Gastrocnemius medialis (tissue), 4 donors: ENCODE measurements at places on chromosomes 4 and X.

DNA sequence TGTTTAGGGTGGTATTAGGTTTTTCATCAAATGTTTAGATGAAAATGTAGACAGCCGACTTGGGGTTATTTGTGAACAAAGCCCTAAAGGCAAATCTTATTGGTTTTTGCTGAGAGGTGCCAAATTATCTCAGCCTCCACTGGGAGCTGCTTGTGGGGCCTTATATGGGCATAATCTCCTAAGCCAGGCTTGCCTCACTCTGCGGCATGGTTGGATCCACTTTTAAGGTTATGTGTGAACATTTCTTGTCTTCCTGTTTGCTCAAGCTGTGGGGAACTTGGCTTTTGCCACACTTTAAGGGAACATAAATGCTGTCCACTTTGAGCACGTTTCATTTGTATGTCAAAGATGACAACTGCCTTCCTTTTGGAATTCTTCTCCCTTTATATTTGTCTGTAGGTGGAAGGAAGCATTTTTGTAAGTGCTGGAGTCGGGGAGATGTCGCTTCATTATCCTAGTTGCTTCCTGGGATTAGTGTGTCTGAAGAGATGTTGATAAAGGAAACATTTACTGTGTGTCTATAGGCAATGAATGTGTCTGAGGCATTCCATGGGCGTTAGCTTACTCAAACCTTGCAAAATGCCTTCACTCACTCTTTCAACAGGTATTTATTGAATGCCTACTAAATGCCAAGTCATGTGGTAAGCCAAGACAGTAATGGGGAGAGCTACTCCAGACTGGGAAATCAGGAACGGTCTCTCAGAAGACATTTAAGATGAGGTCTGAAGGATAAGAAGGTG is 78.3 kb downstream of the SLC9A6 start:
- H3K4me3 ChIP-seq, result no peak overlapping the region
- no peaks in the 10 kb centered on the region for H3K36me3 ChIP-seq
- peak overlapping the region; percentile 34 for H3K27ac ChIP-seq
- no peaks in the 10 kb centered on the region for H3K4me1 ChIP-seq

DNA sequence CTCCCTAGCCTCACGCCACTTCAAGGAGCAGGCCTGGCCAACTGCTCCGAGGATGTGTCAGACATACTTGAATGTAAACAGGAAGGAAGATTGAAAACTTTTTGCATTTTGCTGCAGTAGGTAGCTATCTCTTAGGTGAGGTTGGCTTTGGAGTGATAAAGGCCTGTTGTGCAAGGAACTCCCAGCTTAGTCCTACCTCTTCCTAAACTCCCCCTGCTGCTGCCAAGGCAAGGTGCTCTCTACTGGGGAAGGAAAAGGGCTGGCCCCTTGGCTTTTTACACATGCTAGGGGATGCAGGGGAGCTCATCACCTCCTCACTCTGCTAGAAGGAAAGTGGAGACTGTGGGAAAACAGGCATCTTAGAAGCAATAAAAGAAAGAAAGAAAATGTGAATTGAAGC is 10.7 kb upstream of the BRS3 start:
- H3K36me3 ChIP-seq, result no peaks in the 10 kb centered on the region
- no peaks in the 10 kb centered on the region for H3K27me3 ChIP-seq
- H3K27ac ChIP-seq, result no peak overlapping the region
- no peaks in the 10 kb centered on the region for H3K4me1 ChIP-seq

DNA sequence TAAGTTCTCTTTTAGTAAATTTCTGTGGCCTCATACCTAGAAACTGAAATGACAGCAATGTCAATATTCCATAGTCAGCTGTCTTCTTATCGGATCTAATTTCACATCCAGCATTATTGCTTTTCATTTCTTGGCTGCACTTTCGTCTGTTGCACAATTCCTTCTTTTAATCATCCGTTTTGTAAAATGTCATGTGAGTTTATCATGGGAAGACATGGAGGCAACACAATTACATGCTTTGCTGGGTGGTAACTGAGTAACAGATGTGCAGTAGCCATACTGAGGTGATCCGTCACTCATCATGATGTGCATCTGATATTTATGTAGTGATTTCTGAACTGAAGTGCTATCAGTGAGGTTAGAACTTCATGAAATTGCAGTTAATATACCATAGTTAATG is 68.3 kb upstream of the SLC7A11 start:
- no peak for DNase-seq
- H3K27ac ChIP-seq, result no peak overlapping the region
- H3K36me3 ChIP-seq, result no peaks in the 10 kb centered on the region
- no peaks in the 10 kb centered on the region for H3K27me3 ChIP-seq
- no peak overlapping the region for H3K4me3 ChIP-seq

GRCh38 chr4:5462896-5463295 is 245.5 kb downstream of the EVC2 start:
- no peaks in the 10 kb centered on the region for H3K27me3 ChIP-seq
- no peak overlapping the region for H3K27ac ChIP-seq
- H3K36me3 ChIP-seq, result no peaks in the 10 kb centered on the region
- no peak overlapping the region for H3K4me3 ChIP-seq

- no peak overlapping the region for H3K4me3 ChIP-seq
- H3K27ac ChIP-seq, result no peak overlapping the region
- no peaks in the 10 kb centered on the region for H3K36me3 ChIP-seq
- H3K27me3 ChIP-seq, result no peaks in the 10 kb centered on the region
- no peak for DNase-seq
These were observed 115.5 kb upstream of the ACSL4 start for GRCh38 chrX:109848461-109849050.

GRCh38 chr4:185359767-185360446 is 35.8 kb downstream of the LRP2BP start:
- no peak for DNase-seq

DNA sequence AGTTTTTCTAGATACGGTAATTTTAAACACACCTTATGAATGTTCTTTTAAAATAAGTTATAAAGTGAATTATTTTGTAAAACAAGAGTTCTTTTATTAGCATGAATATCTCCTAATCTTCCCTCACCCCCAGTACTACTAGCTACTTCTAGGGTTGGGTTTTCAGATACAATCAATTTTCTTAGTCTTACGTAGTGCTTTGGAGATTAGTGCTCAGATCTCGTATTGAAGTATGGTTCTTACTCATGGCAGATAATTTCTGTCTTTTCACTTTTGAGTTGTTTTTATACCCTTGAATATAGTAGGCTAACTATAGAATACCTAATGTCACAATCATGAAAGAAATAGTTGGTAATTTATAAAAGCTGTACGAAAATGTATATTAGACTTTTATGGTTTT is 43.2 kb downstream of the CDKL5 start:
- H3K27me3 ChIP-seq, result no peaks in the 10 kb centered on the region
- no peak overlapping the region for H3K4me3 ChIP-seq
- H3K27ac ChIP-seq, result no peak overlapping the region
- peaks cover 6% of the 10 kb centered on the region for H3K4me1 ChIP-seq
- no peak for DNase-seq

GRCh38 chr4:153523164-153523796 is 57.1 kb downstream of the TMEM131L start:
- no peaks in the 10 kb centered on the region for H3K27me3 ChIP-seq
- DNase-seq, result no peak
- peaks cover 59% of the 10 kb centered on the region for H3K4me1 ChIP-seq
- H3K27ac ChIP-seq, result peak overlapping the region; percentile 40

GRCh38 chr4:132245319-132245718 is 903.8 kb upstream of the PCDH10 start:
- H3K36me3 ChIP-seq, result no peaks in the 10 kb centered on the region
- H3K27me3 ChIP-seq, result no peaks in the 10 kb centered on the region
- H3K27ac ChIP-seq, result no peak overlapping the region
- DNase-seq, result no peak
- no peak overlapping the region for H3K4me3 ChIP-seq

GRCh38 chrX:119755981-119756533 is 2.3 kb upstream of the SOWAHD start:
- DNase-seq, result no peak
- no peak overlapping the region for H3K27ac ChIP-seq
- no peak overlapping the region for H3K4me3 ChIP-seq
- peaks cover 15% of the 10 kb centered on the region for H3K27me3 ChIP-seq
- no peaks in the 10 kb centered on the region for H3K36me3 ChIP-seq

DNA sequence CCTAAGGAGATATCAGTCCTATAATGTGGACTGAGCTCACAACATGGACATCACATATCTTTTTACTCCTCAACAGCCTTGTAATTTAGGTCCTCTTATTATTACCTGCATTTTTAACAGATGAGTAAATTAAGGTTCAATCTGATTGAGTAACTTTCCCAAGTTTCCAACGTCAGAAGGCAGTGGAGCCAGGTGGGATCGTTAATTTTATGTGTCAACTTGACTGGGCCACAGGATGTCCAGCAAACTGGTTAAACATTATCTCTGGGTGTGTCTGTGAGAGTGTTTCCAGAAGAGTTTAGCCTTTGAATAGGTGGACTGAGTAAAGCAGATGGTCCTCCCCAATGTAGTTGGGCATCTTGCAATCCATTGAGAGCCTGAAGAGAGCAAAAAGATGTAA is 59.0 kb upstream of the SLIT2 start:
- no peak for DNase-seq
- H3K27ac ChIP-seq, result peak overlapping the region; percentile 8
- no peak overlapping the region for H3K4me3 ChIP-seq
- H3K4me1 ChIP-seq, result no peaks in the 10 kb centered on the region
- H3K27me3 ChIP-seq, result no peaks in the 10 kb centered on the region

DNA sequence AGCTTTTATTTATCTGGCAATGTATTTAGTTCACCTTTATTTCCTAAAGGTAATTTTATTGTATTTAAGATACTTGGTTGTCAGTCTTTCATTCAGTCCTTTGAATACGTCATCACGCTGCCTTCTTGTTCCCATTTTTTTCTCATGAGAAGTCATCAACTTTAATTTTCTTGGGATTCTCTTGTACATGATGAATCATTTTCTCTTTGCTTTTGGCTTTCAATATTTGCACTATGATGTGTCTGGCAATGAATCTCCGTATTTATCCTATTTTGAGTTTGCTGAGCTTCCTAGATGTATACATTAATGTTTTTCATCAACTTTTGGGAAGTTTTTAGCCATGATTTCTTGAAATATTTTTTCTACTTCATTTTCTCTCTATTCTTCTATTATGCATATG is 28.4 kb downstream of the CLDN2 start:
- no peaks in the 10 kb centered on the region for H3K27me3 ChIP-seq
- no peak overlapping the region for H3K27ac ChIP-seq
- DNase-seq, result no peak
- no peaks in the 10 kb centered on the region for H3K4me1 ChIP-seq
- H3K4me3 ChIP-seq, result no peak overlapping the region

- DNase-seq, result no peak
- H3K4me3 ChIP-seq, result no peak overlapping the region
- H3K36me3 ChIP-seq, result no peaks in the 10 kb centered on the region
These were observed 315.5 kb upstream of the GK2 start for GRCh38 chr4:79723507-79723906.

GRCh38 chr4:159297091-159297490 is 194.2 kb downstream of the RAPGEF2 start:
- H3K36me3 ChIP-seq, result no peaks in the 10 kb centered on the region
- no peak for DNase-seq
- H3K27ac ChIP-seq, result no peak overlapping the region
- no peak overlapping the region for H3K4me3 ChIP-seq
- H3K27me3 ChIP-seq, result no peaks in the 10 kb centered on the region
- peaks cover 25% of the 10 kb centered on the region for H3K4me1 ChIP-seq

GRCh38 chr4:99356992-99357391 is 4.4 kb upstream of the ADH1C start:
- H3K4me1 ChIP-seq, result peaks cover under 1% of the 10 kb centered on the region
- no peaks in the 10 kb centered on the region for H3K36me3 ChIP-seq
- DNase-seq, result no peak

DNA sequence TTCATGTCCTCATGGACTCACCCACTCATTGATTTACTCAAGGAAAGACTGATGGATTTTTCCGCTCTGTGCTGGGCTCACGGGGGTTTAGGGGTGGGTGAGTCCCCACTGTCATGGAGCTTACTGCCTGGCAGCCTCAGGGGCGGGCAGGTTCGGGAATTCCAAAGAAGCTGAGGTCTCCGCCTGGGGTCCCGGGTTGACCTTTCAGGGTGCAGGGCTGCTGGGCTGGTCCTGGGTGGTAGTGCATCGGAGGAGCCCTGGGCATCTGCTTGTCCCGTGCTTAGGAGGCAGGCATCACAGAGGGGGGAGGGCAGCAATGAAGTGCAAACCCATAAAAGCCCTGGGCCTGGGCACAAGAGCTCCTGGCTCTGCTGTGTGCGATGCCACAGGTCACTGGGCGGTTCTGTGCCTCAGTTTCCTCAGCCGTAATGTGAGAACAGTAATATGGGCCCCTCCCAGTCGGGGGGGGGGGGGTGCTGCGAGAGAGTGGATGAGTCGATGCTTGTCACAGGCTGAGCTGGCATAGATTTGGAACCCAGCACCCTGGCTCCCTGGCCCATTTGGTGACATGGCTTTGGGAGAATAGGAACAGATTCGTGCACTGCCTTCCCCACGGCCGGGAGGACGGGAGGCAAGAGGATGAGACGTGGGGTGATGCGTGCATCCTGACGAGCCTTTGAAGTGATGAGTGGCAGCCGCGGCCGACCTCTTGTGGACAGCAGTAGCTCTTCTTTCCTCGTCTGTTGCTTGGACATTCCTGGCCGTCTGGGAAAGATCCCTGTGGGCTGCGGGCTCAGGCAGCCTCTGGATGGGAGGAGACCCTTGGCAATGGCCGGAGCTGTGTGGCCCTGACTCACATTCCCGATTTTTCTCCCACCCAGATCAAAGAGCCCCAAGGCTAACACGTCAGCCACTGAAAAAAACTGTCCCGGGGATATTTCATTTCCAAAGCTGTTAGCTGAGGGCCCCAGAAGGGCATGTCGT is 42.0 kb downstream of the PSAPL1 start:
- H3K4me3 ChIP-seq, result no peak overlapping the region
- no peaks in the 10 kb centered on the region for H3K36me3 ChIP-seq
- no peaks in the 10 kb centered on the region for H3K4me1 ChIP-seq
- H3K27ac ChIP-seq, result no peak overlapping the region

- H3K4me3 ChIP-seq, result peak overlapping the region; percentile 79
- no peak for DNase-seq
- H3K27me3 ChIP-seq, result no peaks in the 10 kb centered on the region
These were observed 929 bp downstream of the ZBTB33 start for GRCh38 chrX:120251471-120252011.

DNA sequence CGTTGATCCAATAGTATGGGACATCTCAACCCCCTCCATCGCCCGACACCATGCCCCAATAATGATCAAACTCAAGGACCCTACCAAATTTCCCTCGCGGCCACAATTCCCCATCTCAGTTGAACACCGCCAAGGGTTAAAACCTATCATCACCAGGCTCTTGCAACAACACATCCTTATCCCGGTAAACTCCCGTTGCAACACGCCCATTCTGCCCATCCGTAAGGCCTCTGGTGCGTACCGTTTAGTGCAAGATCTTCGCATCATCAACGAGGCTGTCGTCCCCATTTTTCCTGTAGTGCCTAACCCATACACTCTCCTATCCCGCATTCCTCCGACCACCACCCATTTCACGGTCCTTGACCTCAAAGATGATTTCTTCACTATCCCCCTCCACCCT is 960.5 kb downstream of the RPA4 start:
- no peaks in the 10 kb centered on the region for H3K36me3 ChIP-seq
- no peak overlapping the region for H3K4me3 ChIP-seq
- H3K27ac ChIP-seq, result no peak overlapping the region
- H3K27me3 ChIP-seq, result no peaks in the 10 kb centered on the region
- no peak for DNase-seq

GRCh38 chr4:76238236-76238635 is 13.3 kb upstream of the FAM47E start:
- H3K4me3 ChIP-seq, result peak overlapping the region; percentile 11
- DNase-seq, result peak; percentile 92
- H3K36me3 ChIP-seq, result no peaks in the 10 kb centered on the region
- peak overlapping the region; percentile 92 for H3K27ac ChIP-seq
- peaks cover 14% of the 10 kb centered on the region for H3K4me1 ChIP-seq
- H3K27me3 ChIP-seq, result no peaks in the 10 kb centered on the region

GRCh38 chr4:152398060-152398459 is 137.8 kb downstream of the FBXW7 start:
- no peak overlapping the region for H3K4me3 ChIP-seq
- no peak for DNase-seq
- no peak overlapping the region for H3K27ac ChIP-seq
- no peaks in the 10 kb centered on the region for H3K27me3 ChIP-seq
- H3K4me1 ChIP-seq, result no peaks in the 10 kb centered on the region
- no peaks in the 10 kb centered on the region for H3K36me3 ChIP-seq
